ENCODE measurements at places on chromosomes 5 and 9.

DNA sequence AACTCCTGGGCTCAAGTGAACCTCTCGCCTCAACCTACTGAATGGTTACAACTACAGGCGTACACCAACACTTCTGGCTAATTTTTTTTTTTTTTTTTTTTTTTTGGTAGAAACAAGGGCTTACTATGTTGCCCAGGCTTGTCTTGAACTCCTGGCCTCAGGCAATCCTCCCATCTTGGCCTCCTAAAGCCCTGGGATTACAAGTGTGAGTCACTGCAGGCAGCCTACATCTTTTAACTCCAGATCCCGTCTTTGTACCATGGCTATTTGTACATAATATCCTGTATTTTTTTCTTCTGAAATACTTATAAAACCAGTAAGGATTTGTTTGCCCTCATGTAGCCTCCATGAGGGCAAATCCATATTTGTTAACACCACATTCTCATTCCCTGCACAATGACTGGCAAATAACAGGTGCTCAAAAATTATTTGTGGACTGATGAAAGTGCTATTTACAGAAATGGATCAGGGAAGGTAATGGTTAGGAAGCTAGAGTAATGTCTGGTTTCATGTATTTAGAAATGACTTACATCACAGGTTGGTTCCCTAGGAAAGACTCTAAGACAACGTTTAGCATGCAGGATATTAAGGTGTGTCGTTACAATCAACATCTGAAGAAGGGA lies 51.9 kb upstream of the POU5F2 start:
- DNase-seq = no peak

DNA sequence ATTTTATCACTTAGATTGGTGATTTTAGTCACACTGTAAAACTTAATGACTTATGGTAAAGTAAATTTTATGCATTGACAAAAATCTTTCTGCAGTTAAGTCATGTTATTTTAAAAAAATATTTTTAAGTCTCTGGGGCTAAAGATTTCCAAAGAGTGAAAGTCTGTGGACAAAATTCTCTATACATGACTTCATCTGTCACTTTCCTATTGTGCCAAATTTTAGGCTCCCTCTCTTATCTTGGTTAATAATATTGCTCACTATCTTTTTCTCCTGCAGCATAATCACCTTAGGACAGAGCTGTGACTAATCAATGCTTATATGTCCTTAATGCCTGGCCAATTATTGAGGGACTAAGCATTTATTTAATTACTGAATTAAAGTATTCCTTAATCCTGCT lies 15.2 kb downstream of the LURAP1L start:
- DNase-seq = no peak

GRCh38 chr9:108021096-108021710 lies 531.6 kb upstream of the KLF4 start:
- no peak for DNase-seq

GRCh38 chr9:130129432-130130061 lies 42.7 kb upstream of the NCS1 start:
- no peak for DNase-seq

DNA sequence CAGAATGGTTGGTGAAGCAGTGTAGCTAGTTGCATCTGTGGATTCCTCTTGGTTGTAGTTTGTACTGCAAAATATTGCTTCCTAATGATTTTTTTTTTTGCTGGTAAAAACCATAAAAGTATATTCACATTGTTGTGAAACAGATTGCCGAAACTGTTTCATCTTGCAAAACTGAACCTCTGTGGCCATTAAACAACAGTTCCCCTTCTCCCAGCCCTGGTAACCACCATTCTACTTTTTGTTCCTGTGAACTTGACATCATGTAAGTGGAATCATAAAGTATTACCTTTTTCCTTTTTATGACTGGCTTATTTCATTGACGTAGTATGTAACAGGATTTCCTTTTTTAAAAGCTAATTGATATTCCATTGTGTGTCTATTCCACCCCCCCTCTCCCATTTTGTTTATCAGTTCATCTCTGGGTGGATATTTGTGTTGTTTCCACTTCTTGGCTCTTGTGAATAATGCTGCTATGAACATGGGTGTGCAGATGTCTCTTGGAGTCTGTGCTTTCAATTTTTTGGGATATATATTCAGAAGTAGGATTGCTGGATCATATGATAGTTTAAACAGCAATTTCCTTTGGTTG lies 11.8 kb downstream of the SUB1 start:
- no peak for DNase-seq

- DNase-seq = peak; percentile 19
Measured at GRCh38 chr5:54254482-54255198, 55.7 kb downstream of the ARL15 start.

DNA sequence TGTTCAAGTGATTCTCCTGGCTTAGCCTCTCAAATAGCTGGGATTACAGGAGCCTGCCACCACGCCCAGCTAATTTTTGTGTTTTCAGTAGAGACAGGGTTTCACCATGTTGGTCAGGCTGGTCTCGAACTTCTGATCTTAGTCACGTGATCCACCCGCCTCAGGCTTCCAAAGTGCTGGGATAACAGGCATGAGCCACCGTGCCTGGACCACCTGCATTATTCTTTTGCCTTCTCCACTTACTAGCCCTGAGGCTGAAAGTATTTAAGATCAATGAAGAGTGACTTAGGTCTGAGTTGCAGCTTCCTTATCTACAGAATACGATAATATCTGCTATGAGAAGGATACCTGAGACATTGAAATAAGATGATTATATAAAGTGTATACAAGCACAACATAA lies 123.9 kb downstream of the LMNB1 start:
- DNase-seq = no peak

DNA sequence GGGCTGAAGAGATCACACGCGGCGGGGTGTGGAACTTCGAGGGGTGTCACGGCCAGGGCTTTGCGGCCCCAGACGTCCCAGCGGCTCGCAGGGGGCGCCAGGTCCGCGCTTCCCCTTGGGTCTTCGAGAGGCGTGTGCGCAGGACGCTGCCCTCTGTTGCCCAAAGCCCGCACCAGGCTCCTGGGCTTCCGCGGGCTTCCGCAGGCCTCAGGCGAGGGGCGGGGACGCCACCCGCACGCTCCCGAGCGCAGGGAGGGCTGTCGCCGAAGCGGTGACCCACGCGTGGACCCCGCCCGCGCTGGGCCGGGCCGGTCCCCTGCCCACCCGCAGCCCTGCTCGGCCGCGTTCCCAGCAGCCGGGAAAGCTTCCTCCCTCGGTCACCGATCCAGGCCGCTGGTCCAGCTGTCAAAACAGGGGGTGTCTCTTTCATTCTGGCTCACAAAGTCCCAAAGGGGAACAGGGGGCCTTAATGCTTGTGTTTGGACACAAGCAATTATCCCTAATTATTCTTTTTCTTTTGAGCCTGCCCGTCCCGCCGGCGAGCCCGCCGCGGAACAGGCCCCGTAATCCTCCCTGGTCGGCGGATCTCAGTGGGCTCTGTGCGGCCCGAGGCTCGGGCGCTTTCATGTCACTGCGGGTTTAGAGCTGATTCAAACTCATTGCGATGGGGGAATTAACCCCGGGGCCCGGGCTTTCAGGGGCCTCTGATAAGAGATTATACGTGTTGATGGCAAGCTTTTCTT lies 60.6 kb downstream of the TMEM174 start:
- peak; percentile 14 for DNase-seq

DNA sequence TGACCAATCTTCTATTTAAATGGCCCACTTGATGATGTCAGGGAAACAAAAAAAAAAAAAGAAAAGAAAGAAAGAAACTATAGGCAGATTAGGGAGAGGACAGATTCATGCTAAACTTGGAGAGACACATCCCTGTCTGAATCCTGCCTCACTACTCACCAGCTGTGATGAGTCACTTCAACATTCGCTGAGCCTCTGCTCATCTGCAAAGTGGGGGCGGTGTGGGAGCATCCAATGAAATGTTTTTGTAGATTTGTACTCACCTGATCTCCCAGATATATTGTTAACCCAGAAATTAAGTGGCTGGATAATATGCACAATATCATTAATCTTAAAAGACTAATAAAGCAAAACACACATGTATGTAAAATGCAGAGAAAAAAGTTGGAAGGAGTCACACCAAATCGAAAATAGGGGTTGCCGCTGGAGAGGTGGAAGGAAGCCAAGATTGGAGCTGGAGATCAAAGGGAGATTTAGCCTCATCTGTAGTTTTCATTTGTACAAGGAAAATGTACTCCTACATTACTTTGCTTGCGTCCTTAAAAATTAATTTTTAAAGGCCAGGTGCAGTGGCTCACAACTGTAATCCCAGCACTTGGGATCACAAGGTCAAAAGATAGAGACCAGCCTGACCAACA lies 17.0 kb upstream of the ERGIC1 start:
- DNase-seq = no peak

- no peak for DNase-seq
Measured at GRCh38 chr9:93908591-93909241, 46.4 kb downstream of the BARX1 start.

- DNase-seq = no peak
Measured at GRCh38 chr5:155091063-155091648, 77.6 kb downstream of the KIF4B start.

Data from left ventricle myocardium inferior (tissue), 1 donor.